ENCODE measurements at places on chromosomes 1 and 21.

GRCh38 chr1:161702250-161702649 lies 4.8 kb upstream of the FCRLA start:
- DNase-seq, result no peak

GRCh38 chr1:182476625-182477024 lies 26.7 kb downstream of the RGSL1 start:
- DNase-seq, result no peak

- no peak for DNase-seq
These were observed 4.9 kb upstream of the ABCA4 start for GRCh38 chr1:94125551-94126514.

DNA sequence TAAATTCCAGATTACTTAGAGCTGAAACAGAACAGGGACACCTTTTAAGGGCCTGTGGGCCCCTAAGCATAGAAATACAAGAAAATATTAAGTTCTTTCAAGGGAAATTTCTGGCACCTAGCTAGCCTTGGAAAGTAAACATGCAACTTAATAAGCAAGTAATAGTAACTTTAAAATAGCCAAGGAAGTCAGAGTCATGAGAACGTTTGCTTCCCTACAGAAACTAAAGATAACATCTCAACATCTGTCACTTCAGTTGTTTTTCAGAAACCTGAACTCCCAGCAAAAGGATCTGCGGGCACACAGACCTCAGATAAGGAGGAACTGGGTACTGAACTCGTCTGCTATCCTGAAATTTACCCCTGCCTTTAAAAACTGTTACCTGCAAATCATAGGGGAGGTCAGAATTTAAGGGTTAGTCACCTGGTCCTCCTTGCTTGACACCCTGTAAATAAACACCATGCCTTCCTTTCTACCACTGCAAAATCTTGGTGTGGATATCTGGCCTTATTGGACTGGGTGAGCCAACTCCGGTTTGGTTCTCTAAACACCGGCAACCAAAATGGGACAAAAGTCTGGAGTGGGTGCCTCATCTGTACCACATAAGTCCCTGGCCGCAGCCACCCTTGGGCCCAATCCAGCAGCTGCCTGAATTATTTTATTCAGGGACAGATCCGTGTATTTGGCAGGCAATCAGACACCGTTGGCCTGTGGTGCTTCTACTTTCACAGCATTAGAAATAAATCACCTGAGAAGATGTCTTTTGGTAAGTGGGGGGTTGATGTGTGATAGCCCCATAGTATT lies 27.9 kb downstream of the NRDC start:
- DNase-seq, result no peak

- DNase-seq, result no peak
These were observed 2.1 kb upstream of the EDN2 start for GRCh38 chr1:41486371-41487125.

GRCh38 chr1:176770066-176770465 lies 307.1 kb downstream of the PAPPA2 start:
- DNase-seq, result no peak

DNA sequence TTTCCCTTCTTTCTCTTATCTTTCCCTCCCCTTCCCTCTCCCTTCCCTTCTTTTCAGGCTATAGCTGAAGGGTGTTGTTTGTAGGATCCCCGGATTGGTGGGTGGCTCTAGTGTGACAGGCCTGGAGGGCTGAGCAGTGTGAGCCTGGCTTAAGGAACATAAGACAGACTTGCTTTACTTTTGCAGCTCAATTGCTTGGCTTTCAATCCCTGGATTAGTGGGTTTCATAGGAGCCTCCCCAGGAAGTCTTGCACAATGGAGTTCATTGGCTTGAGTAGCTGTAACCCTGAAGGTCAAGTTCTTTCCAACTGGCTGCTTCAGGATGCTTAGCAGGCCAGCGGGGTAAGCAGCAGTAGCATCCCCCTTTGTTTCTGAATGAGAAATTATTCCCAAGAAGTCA lies 126.7 kb downstream of the CAMTA1 start:
- DNase-seq, result no peak

GRCh38 chr1:155244368-155245162 lies 10.7 kb downstream of the ENTREP3 start:
- DNase-seq, result peak; percentile 90

- no peak for DNase-seq
These were observed at the start of gene NID1 for GRCh38 chr1:236064674-236065508. NID1 (minus strand) TSS chr1:236065090; CDS start chr1:236065079, 11 bp downstream.

DNA sequence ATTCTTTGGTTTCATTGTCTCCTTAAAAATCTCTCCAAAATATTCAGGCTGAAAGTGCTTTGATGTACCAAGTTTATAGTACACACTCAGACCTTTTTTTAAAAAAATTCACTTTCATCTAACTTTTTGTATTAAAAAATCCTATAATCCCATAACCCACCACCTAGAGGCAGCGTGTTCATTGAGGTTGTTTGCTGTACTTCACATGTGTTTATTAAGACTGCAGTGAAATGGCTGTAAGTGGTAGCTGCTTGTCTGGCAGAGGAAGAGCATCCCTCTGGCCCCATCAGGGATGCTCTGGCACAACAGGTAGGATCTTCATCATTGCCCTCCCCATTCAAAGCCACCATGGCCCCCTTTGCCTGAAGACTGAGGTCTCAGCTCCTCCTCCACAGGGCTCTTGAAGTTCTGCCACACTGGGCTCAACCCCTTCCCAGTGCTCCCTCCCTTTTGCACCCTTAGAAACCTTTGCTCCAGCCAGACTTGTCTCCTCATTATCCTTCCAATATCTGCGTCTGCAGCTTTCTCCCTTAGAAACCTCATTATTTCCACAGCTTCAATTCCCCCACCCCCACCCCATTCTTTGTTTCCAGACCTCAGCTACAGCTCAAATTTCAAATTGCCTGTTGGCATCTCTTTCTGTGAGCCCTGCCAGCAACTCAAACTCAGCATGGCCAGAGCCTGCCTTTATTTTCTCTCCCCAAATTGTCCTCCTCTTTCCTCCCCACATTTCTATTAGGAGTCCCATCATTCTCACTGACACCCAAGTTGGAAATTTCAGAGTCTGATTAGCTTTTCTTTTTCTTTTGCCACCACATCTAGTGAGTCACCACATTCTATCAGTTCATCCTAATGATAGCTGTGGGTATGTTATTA lies 369.6 kb upstream of the USP24 start:
- DNase-seq, result no peak

DNA sequence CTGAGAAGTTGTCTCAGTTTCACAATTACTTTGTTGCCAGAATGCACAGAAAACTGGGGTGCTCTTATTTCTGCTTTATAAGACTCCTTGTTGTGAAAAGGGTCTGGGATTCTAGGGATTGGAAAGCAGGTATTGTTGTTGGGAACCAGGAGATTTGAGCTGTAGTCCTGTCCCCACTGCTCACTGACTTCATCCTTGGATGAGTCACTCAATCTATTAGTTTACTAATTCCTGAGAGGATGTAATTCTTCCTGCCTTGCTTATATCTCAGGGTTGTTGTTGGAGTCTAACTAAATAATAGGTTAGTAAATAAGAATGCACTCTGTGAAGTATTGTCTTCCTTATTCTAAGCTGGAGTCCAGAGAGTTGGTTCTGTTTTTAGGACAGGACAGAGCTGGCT lies 172.5 kb upstream of the GALNT2 start:
- no peak for DNase-seq
